ENCODE measurements at places on chromosomes 1 and 21.

DNA sequence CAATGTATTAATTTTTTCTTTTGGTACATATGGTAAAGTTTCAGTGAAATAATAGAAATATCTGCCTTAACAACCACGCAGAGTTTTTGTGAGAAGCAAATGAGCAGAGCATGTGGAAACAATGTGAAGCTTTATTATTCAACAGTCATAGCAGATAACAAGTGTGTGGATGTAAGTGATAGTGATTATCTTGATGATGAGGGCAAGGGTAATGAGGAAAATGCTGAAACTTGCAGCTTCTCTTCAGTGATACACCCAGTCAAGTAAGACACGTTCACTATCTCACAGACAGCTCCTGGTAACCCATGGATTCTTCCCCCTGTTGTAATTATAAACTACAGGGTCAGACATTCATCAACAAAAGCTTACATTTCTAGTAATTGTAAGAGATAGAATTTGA lies 14.6 kb upstream of the OR2L5 start:
- DNase-seq, result no peak

- no peak for DNase-seq
These were observed 82.1 kb downstream of the TTC3 start for GRCh38 chr21:37155186-37155585.

GRCh38 chr1:53550201-53550741 lies 91.1 kb downstream of the DMRTB1 start:
- peak; percentile 26 for DNase-seq

DNA sequence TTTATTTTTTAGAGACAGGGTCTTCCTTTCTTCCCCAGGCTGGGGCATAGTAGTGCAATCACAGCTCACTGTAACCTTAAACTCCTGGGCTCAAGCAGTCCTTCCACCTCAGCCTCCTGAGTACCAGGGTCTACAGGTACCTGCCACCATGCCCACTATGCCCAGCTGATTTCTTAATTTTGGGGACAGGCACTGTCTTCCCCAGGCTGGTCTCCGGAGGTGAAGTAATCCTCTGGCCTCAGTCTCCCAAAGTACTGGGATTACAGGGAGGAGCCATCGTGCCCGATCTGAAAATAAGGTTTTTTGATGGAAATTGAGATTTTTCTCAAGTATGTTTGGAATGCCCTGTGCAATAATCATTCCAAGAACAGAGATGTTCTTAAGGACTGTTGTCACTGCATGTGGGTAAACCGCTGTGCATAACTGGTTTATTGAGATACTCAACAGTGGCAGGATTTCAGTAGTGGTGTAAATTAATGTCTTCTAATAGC lies 934 bp upstream of the MSH4 start:
- no peak for DNase-seq

DNA sequence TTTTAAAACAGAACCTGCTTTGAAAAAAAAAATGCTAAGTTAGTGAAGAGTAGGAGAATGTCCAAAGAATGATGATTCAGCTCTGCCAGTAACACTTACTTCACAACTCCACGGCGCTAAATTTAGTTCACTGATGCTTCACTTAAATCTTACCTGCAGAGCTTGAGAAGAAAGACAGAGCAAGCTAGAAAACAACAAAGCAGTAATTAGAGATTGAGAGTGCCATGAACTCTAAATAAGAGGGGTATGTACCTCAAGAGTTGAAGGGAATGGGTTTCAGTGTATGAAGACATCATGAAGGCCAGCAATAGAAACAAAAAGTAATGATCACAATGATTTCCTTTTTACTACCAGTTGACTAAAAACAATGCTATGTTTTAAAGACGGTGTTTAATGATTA lies 32.8 kb downstream of the EPRS1 start:
- DNase-seq, result no peak

GRCh38 chr1:230079199-230080024 lies 12.4 kb downstream of the GALNT2 start:
- DNase-seq, result no peak

- DNase-seq, result no peak
These were observed 35.5 kb upstream of the ASPM start for GRCh38 chr1:197181982-197182381.

DNA sequence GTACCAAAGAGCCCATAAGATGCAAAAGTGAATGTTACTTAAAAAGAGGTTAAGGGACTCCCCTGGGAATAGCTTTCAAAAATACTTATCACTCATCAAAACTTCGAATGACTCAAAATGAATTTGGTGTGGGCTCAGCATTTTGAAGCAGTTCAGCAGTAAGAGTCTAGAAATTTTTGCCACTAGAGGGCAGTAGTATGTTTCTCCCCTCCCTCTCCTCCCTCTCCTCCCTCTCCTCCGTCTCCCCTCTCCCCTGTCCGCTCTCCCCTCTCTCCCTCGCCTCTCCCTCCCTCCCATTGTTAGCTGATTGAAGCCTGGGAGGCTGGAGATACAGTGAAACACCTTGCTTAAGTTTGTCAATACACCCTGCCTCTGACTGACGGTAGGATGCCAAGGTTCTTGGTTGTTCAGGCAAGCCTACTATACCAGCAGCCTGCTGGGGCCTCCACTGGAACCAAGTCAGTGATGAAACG lies 70.8 kb upstream of the TENT5C start:
- DNase-seq, result no peak

GRCh38 chr1:245440922-245441321 lies 286.1 kb downstream of the KIF26B start:
- DNase-seq, result no peak

GRCh38 chr1:221605569-221605968 lies 136.3 kb downstream of the DUSP10 start:
- no peak for DNase-seq

- no peak for DNase-seq
These were observed 168.3 kb upstream of the DUSP10 start for GRCh38 chr1:221910222-221910621.

DNA sequence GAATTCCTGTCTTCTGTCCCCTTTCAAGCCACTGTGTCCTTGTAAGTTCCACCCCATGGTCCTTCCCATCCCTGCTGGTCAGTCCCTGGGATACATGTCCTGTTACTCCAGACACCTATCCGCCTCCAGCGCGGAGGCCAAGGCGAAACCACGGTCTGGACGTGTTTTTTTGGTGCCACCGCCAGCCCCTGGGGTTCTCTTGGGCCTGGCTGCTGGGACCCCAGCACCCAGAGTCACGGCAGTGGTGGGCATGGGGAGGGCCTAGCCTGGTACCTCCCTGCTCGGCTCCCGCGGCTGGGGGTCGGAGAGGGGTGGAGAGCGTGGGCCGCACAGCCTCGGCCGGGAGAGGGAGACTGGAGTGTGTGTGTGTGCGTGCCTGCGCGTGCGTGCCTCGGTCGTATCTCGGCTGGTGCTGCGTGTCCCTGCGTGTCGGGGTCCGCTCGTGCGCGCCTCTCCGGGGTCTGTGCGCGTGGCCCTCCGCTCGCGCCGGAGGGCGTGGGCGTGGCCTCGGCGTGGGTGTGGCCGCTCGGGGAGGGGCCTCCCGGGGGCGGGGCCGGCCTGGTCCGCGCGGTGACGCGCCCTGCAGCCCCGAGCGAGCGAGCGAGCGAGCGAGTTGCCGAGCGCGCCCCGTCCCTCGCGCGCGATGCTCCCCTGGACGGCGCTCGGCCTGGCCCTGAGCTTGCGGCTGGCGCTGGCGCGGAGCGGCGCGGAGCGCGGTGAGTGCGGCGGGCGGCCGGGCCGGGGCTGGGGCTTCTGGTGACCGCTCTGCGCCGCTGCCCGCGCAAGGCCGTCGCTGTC lies at the start of gene VWA1:
TSS of gene VWA1 (plus strand) at position 585 of the 798 bp plus-strand sequence. CDS start at position 644, 59 bp downstream.
- DNase-seq, result peak; percentile 82

DNA sequence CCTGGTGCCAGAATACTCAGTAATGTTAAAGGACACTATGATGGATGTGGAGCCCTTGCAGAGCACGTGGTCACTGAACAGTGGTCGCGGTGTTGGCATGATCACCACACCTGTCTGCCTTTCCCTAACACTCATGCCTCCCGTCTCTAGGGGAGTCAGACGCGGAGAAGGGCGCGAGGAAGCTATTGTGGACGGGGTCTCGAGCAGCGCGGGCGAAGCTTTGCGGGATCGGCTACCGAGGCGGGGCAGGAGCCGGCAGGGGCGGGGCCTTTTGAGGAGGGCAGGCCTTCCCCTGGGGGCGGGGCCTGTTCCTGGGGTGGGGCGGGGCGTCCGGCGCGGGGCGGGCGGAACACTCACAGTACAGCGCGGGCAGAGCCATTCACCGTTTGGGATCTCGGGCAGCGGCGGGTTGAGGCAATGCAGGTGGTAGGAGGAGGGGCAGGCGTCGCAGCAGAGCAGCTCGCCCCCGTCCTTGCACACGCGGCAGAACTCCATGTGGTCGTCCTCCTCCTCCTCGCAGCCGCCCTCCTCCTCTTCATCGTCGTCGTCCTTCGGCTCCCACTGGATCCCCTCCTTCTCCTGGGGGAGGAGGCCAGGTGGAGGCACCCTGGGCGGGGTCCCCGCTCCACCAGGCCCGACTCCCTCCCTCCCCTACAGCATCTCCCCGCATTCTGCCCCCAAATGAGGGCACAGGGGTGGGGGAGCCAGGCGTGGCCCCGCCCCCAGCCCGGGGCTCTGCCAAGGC lies 31.5 kb downstream of the CHD5 start:
- peak; percentile 62 for DNase-seq

DNA sequence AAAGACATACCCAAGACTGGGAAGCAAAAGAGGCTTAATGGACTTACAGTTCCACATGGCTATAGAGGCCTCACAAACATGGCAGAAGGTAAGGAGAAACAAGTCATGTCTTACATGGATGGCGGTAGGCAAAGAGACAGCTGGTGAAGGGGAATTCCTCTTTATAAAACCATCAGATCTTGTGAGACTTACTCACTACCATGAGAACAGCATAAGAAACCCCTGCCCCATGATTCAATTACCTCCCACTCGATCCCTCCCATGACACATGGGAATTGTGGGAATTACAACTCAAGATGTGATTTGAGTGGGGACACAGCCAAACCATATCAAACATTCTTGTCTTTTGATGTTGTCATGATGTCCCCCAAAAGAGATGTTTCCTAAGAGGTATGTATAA lies 103.3 kb downstream of the DUSP10 start:
- no peak for DNase-seq

DNA sequence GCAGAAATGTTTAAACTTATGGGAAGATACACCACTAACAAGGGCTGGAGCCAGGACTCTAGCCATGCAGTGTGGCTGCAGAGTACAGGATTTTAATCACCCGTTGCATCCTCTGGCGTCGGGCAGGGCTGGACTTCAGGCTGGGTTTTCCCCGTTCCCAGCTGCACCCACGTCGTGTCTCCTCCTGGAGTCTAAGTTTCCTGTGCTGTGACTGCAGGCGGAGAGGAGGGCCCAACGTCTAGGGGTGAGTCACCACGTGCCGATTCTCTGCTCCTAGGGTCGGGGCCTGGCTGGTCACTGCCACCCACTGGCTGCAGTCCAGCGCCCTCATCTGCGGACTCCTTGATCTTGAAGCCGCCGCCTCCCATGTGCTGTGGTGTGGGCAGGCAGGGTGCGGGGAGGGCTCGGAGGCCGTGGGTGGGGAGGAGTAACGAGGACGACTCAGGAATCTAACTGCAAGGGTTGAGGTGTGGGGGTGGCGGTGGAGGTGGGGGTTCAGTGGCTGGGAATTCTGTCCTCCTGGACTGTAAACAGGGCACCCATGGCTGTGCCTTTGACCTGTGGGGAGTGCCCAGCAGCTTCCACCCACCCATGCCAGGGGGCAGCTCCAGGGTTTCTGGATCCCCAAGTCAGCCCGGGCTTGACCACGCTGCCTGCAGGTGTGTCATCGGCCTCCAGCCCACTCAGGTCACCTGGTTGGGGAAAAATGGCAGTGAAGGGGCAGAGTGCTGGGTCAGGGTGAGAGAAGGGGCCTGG lies 77.8 kb downstream of the ALPL start:
- DNase-seq, result peak; percentile 58

DNA sequence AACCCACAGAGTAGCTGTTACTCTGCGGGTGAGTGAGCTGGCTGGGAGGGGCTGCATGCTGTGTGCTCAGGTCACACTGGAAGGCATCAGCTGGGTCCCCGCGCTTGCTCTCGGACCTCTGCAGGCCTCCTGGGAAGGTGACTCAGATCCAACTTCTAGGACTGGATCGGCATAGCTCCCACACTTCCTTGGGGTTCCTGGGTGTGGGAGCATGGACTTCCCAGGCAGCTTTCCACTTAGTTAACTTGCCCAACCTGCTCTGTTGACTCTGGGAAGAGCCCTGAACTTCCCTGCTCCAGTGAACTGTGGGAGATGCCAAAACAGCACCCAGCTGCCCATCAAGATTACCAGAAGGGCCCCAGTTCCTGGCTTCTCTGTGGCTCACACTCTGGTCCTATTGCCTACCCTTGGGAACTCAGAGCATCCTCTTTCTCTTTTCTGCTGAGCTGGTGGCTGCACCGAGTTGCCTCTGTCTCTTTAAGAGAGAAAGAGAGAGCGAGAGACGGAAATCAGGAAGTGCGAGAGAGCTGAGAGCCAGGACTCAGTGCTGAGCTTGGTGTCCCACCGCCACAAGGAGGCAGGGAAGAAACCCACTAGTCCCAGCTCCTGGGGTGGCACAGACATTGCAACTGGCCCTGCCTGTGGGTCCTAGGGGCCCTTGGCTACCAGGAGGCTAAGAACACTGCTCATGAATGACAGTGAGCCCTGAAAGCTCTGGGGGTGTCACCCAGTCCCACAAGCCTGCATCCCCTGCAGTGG lies at the start of gene IKBKE:
TSS of gene IKBKE (plus strand) at position 544 of the 759 bp plus-strand sequence. CDS start 2,752 bp downstream, outside the sequence.
- DNase-seq, result peak; percentile 65

DNA sequence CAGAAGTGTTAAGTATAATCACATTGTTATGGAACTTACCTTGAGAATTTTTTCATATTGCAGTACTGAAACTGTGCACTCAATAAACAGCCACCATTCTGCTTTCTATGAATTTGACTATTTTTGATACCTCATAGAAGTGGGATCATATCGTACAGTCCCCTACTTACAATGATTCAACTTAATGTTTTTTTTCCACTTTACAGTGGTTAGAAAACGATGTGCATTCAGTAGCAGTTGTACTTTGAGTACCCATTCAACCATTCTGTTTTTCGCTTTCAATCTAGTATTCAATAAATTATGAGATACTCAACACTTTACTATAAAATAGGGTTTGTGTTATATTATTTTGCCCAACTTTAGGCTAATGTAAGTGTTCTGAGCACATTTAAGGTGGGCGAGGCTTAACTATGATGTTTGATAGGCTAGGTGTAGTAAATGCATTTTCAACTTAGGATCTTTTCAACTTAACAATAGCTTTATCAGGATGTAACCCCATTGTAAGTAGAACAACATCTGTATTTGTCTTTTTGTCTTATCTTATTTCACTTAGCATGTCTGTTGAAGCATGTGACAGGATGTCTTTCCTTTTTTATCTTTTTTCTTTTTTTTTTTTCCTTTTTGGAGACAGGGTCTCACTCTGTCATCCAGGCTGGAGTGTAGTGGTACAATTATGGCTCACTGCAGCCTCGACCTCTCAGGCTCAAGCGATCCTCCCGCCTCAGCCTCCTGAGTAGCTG lies 42.4 kb upstream of the KCNQ4 start:
- no peak for DNase-seq

GRCh38 chr1:75980972-75981897 lies 49.0 kb upstream of the ASB17 start:
- DNase-seq, result no peak

DNA sequence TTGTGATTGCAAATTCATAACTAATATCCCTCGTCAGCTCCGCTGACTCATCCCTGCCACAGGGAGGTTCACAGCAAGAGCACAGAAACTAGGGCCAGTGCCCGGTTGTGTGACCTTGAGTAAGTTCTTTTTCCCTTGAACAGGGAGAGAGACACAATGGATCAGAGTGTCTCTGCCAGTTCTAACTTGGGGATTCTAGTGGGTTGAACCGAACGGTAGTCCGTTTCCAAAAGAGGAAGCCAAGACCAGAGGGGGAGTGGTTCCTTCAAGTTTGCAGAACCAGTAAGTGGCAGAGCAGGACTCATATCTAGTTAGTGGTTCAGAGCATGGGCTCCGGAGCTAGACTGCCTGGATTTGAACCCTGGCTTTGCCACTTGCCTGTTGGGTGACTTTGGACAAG lies 4.9 kb upstream of the SHISA4 start:
- DNase-seq, result no peak

- DNase-seq, result no peak
These were observed 14.9 kb downstream of the ATP1A4 start for GRCh38 chr1:160166166-160166868.
